ENCODE measurements at places on chromosomes 4 and X. TPM values are rescaled to one million over a fixed set of nuclear protein-coding genes. Genes with fewer than 3 reads are reported as not detected.

Gene MTTP
- not detected for total RNA-seq

Gene RAB9B
- 3.2 TPM for total RNA-seq

Gene POU3F4
- total RNA-seq = not detected

Gene MAGIX
- total RNA-seq = 1.4 TPM

Gene NAP1L2
- total RNA-seq = 3.9 TPM

Gene NEUROG2
- total RNA-seq = not detected

Gene MAGEC3
- not detected for total RNA-seq

Gene JCHAIN
- 1.2 TPM for total RNA-seq

Gene SSX4B
- not detected for total RNA-seq

Gene ZIC3
- total RNA-seq = not detected

Gene QRFPR
- total RNA-seq = not detected

Data from uterine smooth muscle cell (primary cell).